HCT116 (cell line): ENCODE measurements at places on chromosomes 16 and 17.

DNA sequence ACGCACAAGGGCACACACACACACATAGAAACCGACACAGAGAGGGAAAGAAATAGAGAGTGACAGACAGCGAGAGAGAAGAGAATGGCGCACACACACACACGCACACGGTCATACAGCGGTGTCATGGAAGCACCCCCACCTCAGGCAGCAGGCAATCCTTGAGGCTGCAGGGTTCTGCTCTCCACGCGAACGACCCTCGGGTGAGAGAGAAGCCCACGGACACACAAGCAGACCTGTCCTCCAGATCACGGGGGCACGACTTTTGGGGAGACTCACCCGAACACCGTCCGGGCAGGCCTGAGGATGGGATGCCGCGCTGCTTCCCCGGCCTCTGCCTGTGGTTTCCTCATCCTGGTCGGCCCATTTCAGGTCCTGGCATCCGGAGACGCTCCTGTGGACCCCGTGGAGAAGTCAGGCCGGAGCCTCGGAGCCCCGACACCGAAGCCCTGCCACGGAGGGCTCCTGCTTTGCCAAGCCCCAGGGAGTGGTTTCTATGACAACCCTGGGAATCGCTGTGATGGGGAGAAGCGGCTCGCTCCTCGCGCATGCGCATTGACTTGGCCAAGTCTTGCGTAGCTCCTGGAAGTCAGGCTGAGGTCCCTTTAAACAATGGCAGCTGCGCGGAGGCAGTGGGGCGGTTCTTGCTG lies 118.2 kb upstream of the KCNJ18 start:
- DNase-seq, result no peak

DNA sequence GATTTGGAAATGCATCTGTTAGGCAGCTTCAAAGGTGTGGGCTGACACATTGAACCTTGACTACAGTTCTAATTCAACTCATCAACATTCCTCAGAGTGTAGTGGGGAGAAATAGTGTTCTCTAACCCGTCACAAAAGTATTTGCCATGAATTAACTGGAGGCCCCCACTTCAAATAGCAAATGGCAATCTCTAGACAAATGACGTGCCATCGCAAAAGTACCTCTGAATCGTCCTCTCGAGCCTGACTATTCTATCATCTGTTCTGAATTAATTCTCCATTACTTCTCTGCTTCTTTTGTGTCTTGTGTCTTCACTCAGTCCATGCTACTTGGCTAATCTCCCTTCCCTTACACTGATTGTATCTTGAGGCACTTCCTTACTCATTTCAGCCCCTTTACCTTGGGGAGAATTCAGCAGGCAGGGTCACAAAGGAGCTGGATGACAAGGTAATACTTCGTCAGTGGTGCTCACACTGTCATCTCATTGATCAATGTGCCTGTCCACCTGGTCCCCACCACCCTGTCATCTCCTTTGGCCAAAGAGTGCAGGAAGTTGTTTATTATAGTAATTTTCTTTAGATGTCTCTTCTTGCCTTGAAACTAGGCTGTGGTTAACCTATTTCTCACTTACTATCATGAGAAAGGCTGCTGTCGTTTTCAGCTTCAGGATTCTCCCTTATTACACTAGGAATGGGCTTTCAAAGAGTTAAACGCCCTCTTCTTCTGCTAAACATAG lies 108.4 kb downstream of the SYCE1L start:
- no peak for DNase-seq

DNA sequence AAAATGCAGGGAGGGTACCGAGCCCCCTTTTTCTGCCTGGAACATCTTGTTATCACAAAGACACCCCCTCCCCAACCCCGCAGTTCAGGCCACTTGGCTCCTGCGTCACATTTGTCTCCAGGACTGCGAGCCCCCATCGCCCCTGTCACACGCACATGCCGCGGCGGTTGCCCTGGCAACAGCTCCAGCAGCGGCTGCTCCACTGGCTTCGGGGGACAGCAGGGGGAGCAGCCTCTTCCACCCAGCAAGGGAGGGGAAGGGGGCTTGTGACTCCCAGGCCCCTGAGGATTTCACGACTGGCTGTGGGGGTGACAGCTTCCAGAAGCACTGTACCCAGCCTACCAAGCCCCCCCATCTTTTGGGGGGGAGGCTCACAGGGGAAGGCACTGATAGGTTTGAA lies 2.6 kb downstream of the BAIAP3 start:
- no peak for DNase-seq

DNA sequence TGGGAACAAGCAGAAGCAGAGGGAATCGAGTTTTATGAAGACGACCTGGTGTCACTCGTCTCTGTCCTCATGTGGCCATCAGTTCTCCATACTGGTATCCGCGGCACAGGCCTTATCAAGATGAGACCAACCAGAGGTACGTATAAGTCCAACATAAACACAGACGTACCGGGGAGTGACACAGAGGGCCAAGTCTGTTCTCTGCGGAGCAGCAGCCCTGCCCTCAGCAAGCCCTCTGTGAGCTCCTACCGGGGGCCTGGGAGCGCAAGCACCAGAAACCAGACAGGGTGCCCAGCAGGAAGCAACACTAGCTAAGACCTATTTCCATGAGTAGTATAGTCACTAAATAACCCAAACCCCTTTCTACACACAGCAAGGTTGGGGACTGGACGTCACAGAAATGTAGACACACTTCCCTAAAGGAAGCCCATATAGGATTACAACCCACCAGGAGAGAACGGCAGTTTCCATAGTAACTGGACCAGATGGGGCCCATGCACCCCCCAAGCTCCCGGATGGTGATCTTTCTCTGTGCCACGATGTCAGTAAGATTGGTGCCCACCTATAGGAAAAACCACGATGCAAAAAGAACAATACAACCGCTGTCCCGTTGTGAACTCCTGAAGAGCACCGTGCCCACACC lies 911 bp downstream of the ARL16 start:
- no peak for DNase-seq

GRCh38 chr17:70017112-70017511 lies 57.9 kb upstream of the KCNJ16 start:
- DNase-seq, result no peak

- no peak for DNase-seq
These were observed 96.3 kb downstream of the GSG1L start for GRCh38 chr16:27967169-27967568.

DNA sequence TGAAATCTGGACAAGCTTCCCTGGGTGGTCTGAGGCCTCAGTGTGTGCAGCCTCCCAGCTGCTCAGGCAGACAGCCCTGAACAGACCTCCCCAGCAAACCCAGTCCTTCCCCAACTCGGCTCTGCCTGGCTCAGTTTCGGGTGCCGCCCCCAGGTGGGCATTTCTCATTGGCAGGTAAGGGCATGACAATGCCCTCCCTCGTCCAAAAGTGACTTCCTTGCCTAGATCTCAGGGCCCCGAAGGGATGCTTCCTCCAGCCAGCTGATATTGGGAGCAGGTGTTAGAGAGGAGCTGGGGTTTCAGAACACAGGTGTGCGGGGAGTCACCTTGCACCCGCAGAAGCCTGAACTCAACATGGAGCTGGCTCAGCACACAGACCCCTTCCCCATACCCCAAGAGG lies 3.8 kb upstream of the PPL start:
- DNase-seq, result no peak

DNA sequence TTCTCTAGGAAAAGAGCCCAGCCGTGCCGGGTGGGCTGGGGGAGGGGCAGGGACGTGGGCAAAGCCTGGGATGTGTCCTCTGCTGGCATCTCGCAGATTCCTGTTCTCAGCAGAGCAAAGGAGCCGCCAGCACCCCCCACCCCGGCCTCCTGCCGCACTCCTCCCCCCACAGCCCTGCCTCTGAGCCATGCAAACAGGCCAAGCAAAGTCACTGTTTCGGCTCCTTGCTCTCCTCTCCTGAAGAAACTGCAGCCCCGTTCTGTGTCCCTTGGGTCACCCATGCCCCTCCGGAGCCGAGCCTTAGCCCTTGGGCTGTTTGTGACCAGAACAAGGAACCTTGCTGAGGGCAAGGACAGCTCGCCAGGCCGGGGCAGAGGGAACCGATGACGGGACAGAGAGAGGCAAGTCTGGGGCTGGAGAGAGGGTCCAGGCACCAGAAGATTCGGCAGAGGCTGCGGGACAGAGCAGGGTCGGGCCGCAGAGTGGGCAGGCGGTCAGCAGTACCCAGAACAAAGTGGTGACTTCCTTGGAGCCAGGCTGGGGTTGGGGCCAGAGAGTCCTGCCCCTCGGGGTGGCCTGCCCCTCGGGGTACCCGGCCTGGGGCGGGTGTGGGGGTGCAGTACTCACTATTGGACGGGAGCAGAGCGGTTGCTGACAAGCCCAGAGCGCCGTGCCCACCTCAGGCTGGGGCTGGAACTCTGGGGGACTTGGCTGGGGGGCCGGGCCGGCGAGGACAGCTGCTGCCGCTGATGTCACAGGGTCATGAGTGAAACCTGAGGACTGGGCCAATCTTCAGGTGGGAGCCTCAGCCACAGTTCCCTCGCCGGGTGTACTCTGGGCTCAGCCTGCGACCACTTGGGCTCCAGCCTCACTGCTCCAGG lies 9.2 kb upstream of the PRR29 start:
- DNase-seq, result no peak

DNA sequence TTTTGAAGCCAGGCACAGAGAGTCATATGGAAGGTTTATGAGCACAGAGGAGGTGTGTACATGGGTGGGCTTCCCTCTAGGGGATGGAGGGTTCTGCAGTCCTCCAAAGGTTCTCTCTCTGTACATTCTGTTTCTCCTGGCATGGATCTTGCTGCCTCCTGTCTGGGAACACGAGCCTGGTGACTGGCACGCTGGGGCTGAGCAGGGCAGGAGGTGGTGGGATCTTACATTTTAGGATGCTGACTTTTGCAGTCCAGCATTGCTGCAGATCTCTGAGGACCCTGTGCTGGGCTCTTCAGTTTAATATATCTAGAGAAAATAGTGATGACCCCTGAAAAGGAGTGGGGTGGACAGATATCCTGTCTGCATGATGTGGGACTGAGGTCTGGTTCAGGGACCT lies 23.0 kb downstream of the FOXL1 start:
- no peak for DNase-seq
